Coronary artery (tissue), 2 donors: ENCODE measurements at places on chromosomes 16 and 17.

DNA sequence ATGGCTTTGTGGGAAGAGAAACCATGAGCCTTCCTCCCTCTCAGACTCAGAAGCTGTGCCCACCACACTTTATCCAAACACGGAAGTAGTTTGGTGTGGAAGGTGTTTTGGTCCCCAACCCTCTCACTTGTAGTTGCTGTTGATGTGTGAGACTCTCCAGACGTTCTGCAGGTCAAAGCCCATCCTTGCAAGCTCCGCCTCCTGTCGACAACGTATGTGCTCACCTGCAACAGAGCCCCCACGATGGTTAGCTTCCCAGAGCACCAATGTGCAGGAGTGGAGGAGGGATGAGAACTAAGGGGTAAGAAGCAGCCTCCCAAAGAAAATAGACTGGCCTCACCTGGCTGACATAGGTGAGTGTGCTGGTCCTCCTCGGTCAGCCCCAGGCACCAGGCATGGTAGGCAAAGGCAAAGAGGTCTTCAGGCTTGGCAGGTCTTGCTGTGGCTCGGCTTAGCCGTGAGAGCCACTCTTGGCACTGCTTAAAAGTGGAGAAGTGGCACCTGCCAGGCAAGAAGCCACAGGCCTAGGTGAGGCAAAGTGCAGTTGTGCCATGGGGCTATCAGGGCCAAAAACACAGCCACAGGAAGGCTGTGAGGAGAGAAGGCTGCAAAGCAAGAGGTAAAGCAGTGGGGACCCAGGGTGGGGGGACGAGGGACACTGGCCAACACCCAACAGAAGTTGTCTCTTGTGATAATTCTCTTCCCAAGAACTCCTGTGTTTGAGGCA lies 5.9 kb downstream of the MTMR4 start:
- DNase-seq = no peak

DNA sequence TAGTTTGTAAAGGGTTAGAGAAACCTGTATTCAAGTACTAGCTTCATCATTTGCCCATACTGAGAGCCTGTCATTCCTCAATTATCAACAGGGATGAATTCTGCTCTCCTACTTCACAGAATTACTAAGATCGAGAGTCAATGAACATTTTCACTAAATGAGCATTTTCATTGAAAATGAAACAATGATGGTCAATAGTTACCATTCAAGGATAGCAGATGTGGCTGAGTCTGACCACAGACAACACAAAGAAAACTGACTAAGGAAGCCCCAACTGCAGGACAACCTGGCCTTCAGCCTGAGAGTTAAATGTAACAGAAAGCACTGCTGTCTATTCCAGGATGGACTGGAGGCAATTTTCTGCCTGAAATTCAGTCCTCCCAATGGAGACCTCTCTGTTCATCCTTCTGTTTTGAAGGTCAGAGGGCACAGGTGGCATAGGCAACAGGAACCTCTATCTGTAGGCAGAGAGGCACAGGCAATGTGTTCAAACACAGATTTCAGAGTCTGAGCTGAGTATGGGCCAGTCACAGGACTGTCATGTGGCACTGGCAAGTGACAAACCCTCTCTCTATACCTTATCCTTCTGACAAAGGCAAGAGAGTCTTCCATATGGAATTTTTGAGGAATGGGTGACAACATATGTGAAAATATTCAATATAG lies 19.5 kb downstream of the TRAF4 start:
- no peak for DNase-seq

- no peak for DNase-seq
Observed at GRCh38 chr17:55332296-55333041, 67.7 kb downstream of the HLF start.

DNA sequence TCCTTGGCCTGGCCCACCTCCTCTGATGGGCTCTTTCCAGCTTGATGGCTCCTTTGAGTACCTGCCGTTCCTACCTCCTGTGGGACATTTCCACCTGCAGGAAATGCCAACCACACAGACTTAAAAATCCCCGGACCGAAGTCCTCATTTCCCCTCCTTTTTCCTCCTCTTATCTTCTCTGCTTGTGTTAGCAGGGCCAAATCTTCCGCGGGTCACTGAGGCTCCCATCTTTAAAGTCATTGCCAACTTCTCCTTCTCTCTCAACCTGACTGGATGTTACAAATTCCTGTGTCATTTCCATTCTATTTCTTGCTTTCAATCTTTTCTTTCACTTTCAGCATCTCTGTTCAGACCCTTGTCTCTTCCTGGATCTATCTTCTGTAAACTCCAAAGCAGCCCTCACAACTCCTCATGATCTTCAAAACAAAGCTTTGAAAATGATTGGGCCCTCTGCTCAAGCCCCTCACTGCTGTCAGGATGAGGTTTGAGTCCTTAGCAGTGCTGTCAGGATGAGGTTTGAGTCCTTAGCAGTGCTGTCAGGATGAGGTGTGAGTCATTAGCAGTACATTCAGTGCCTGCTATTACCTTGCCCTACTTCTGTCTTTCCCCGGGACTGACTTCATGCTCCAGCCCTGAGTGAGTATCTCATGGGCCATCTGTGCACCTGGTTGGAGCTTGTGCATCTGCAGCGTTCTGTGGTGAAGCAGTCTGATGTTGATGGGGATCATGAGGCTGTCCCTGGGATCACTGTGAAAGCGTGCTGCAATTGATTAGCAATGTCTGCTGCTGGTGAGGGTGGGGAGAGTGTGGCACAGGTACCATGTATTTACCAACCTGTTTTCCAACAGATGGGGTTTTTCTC lies 100.1 kb downstream of the IRF8 start:
- DNase-seq = peak; percentile 52

- no peak for DNase-seq
Observed at GRCh38 chr16:89519881-89520280, 11.7 kb downstream of the SPG7 start.

DNA sequence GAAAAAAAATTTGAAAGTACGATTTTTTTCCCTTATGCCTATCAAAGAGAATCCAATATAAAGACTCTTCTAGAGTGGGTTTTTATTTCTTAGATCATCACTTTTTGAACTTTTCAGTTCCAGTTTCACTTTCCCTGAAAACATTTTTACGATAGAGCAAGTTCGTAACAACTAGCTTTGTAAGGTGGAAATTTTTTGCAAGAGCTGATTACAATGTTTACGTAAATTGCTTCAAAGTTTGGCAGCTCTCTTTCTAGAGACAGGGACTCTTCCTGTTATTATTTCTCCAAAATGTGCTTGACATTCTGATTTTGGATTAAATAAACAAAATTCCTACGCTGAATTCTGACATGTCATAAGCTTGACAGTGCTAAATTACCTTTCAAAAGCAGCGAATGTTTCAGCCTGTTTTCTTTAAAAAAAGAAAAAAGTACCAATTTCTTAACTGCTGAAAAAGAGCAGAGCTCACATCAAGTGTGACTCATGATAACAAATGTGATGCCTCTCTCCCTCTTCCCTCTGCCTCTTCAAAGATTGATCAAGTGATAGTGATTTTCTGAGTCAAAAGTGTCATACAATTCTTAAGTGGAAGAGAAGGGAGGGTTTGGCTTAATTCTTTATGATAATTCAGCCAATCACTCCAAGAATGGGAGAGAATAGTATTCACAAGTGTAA lies 175.2 kb downstream of the KCNJ2 start:
- DNase-seq = no peak

DNA sequence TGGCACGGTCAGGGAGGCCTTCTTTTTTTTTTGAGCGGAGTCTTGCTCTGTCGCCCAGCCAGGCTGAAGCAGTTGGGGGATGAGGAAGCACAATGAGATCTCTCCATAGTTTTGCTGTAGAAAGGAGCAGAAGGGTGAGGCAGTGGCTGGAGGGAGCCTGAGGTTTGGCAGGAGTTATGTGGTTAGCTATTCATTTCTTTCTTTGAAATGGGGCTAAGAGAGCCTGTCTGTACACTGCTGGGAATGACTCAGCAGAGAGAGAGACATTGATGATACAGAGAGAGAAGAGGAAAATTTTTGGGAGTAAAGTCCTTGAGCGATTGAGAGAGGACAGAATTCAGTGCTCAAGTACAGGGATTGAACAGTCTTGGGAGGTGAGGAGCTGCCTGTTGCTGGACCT lies 22.1 kb downstream of the NOS2 start:
- no peak for DNase-seq

DNA sequence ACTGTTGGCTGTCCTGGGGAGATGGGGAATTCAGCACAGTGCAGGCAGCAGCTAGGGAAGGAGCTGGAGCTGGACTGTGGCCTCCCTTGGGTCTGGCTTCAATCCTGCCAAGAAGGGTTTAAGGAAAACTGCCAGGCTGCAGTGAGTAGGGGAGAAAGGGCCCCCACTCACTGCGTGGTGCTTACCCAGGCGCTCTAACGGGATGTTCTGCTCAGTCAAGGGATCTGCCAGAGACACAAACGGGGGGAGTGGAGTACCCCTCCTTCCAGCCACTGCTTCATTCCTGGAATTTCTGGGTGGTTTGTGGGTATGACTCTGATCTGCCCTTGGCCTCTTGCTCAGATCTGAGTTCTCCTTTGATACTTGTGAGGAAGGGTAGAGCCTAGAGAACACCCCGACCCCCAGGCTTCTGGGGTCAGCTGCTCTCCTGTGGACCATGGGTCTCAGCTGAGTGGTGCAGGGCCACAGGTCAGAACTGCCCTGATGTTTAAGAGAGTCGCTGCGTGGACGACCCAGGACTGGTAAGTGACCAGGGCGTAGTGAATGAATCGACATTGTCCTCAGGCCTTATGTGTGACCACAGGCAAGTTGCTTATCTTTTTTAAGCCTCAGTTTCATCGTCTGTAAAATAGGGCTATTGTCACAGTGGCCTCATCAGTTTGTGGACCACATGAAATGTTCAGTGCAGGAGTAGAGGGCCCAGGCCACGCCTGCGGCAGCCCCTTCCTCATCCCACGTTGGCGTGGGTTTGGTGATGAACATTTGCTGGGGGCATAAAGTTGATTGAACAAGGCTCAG lies 9.6 kb downstream of the CRISPLD2 start:
- peak; percentile 84 for DNase-seq

GRCh38 chr16:80459331-80459777 lies 81.4 kb upstream of the DYNLRB2 start:
- no peak for DNase-seq

- no peak for DNase-seq
Observed at GRCh38 chr16:27156579-27156978, 46.7 kb upstream of the KDM8 start.

- no peak for DNase-seq
Observed at GRCh38 chr17:1683459-1683858, 1.2 kb downstream of the PRPF8 start.

- DNase-seq = no peak
Observed at GRCh38 chr16:19607616-19608280, 52.2 kb downstream of the VPS35L start.

- DNase-seq = peak; percentile 36
Observed at GRCh38 chr17:78652913-78653312, 75.7 kb upstream of the DNAH17 start.

- DNase-seq = no peak
Observed at GRCh38 chr17:15257796-15258512, 7.2 kb downstream of the PMP22 start.

GRCh38 chr17:330993-331701 lies 21.5 kb downstream of the RPH3AL start:
- no peak for DNase-seq

- peak; percentile 0 for DNase-seq
Observed at GRCh38 chr17:62868723-62869122, 60.6 kb upstream of the MARCHF10 start.

DNA sequence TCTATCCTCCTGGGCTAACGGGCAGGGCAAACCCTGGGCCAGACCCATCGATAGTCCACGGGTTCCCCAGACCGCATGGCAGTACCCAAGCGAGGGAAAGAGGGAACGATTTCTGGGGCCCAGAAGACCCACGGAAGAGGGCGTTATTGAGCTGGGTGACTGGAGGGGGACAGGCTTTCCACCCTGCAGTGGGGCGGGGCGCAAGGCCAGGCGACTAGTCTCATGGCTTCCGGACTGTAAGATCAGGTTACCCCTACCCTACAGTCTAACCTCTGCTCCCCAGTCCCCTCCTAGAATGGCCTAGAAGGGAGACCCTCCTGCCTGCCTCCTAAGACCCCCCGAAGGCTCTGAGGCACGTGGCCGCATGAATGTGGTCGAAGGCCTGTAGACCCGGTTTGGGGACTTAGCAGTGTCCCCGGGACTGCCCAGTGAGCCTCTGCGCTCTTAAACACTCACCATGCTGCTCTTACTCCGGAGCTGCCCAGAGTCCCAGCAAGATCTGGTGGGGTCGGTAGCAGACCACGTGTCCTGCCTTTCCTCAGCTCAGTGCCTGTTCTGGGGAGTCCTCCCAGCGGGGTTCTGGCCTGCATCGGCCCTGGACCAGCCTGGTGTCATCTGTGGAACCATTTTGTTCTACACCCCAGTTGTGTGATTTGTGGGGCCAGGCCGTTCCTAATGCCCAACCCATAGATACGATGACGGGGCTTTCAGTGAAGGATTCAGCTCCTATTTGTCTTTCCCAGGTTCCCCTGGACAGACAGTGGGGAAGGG lies 13.2 kb upstream of the AURKB start:
- DNase-seq = no peak

GRCh38 chr16:3771513-3771912 lies 54.2 kb upstream of the TRAP1 start:
- no peak for DNase-seq

DNA sequence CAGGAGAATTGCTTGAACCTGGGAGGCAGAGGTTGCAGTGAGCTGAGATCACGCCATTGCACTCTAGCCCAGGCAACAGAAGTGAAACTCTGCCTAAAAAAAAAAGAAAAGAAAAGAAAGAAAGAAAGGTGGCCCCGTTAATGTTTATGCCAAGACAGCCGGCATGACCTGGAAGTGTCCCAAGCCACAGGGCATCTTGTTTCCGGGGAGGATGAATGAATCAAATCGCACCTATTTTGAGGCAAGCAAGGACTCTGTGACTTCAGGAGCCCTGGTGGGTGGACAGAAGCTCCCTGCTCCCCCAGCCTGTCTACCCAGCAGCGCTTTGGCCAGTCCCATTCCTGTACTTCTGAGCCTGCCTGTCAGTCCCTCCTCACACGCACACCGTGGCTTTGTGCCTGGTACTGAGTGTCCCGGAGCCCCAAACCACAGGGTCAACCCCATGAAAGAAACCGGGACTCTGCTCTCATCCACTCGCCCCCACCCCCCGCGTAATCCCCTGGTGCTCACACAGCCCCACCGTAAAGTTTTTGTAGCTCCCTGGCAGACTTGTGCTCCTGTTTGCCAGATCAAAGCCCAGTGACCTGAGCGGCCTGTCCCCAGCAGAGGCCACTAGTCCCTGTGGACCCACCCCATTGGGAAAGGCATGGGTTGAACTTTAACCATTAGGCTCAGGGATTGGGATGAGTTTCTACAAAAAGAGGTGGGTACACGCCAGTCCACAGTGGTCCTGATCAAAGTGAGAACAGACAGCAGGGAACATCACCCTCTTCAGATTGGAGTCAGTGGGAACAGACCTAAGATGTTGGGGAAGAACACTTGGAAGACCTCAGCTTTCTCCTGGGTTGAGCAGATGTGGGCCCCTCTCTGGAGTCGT lies 19.3 kb downstream of the CD2BP2 start:
- no peak for DNase-seq
